ENCODE measurements at places on chromosomes 1 and 21. TPM values are rescaled to one million over a fixed set of nuclear protein-coding genes. Genes with fewer than 3 reads are reported as not detected.

DNA sequence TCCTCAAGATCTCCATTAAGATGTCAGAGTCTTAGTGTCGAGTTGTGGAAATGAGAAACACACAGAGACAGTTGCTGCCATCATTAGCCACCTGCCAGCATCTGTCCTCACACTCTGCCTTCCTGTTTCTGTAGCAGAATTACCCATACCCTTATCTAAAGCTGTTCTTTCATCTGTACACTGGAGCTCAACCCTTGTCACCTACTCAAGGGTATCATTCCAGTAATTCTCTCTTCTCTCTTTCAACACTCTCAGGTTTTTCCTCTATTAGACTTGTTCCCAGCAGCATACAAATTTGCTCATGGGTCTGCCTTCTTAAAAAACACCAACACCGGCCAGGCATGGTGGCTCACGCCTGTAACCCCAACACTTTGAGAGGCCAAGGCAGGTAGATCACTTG lies 27.4 kb upstream of the RNF2 start:
- no peak for DNase-seq

GRCh38 chr1:167446966-167447365 lies 71.4 kb downstream of the CD247 start:
- no peak for DNase-seq

- no peak for DNase-seq
Measured at GRCh38 chr1:177007437-177008161, 156.9 kb downstream of the ASTN1 start.

DNA sequence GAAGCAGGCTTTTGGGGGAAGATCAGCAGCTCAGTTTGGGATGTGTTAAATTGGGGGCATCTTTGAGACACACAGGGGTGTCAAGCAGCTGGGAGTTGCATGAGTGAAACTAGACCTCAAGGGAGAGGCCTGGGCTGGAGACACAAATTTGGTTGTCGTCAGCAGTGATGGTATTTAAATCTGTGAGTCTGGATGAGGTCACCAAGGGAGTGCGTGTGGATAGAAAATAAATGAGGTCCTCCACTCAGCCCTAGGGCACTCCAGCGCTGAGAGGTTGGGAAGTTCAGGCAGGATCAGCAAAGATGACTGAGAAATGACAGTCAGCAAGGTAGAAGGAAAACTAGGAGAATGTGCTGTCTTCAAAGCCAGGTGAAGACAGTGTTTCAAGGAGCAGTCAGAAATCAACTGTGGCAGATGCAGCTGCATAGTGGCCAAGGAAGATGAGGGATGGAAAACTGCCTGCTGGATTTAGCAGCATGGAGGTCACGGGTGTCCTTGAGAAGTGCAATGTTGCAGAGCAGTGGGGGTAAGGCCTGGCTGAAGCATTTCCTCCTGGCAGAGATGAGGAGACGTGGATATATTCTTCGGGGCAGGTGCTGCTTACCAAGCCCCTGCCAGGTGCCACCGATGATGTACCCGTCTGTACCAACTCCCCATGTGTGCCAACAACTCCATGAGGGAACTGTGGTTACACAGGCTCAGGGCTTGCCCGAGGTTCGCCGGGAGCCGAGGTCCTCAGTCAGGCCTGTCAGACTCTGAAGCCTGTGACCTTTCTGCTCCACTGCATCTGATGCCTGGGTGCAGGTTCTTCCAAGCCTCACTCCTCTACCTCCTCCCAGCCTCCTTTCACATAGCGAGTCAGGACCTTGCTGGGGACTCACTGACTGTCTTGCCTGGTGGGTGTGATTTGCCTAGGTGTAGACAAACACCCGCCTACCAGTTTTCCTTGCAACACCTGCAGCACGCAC lies 11.3 kb downstream of the MAP7D1 start:
- DNase-seq, result no peak

DNA sequence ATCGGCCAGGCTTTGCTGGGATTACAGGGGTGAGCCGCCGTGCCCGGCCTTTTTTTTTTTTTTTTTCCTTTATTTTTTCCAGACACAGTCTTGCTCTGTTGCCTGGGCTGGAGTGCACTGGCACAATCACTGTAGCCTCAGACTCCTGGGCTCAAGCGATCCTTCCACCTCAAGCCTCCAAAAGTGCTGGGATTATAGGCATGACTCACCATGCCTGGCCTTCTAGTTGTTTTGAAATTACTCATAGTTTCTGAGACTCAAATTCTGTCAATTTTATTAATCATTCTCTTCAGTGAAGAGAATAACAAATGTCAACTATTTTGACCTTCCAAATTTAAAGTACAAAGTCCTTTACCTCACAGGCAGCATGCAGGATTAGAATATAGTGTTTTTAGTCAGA lies 374.5 kb downstream of the PLA2G4A start:
- no peak for DNase-seq

GRCh38 chr1:234861761-234862160 lies 251.8 kb upstream of the IRF2BP2 start:
- DNase-seq, result no peak

The AKNAD1 gene
- not detected for total RNA-seq

The KANK4 gene
- 0.13 TPM for total RNA-seq

The RHD gene
- total RNA-seq, result not detected

The LCE1B gene
- total RNA-seq, result not detected

The IL10 gene
- 0.68 TPM for total RNA-seq

The HES5 gene
- total RNA-seq, result 0.57 TPM

Data from ureter (tissue), 1 donor.